Left ventricle myocardium inferior (tissue), 1 donor: ENCODE measurements at places on chromosomes 12 and 14.

DNA sequence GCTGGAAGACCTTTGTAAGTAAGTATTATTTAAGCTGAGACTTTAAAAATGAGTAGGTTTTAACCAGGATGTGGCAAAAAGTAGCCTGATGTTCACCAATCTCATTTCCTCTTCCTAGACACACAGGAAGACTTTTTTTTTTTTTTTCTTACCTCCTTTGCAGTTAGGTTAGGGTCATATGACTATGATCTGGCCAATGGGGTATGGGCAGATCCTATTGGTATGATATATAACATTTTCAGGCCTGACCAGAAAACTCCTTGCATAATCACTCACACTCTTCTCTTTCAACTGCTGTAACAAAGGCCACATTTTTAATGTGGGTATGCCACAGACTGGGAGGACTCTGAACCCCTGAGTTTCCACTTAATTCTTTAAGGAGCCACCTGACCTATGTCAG is 2.7 kb upstream of the RPS6KA5 start:
- DNase-seq = no peak

- no peak for DNase-seq
Measured at GRCh38 chr12:26205941-26206340, 10.6 kb downstream of the SSPN start.

GRCh38 chr14:92404018-92404417 is 81.1 kb downstream of the SLC24A4 start:
- DNase-seq = no peak

GRCh38 chr12:77685901-77686300 is 144.8 kb upstream of the NAV3 start:
- DNase-seq = no peak

- no peak for DNase-seq
Measured at GRCh38 chr12:129532082-129532481, 371.7 kb downstream of the TMEM132D start.

GRCh38 chr14:41868396-41868795 is 261.7 kb downstream of the LRFN5 start:
- DNase-seq = no peak

GRCh38 chr14:61231810-61232209 is 49.3 kb downstream of the TMEM30B start:
- DNase-seq = no peak

DNA sequence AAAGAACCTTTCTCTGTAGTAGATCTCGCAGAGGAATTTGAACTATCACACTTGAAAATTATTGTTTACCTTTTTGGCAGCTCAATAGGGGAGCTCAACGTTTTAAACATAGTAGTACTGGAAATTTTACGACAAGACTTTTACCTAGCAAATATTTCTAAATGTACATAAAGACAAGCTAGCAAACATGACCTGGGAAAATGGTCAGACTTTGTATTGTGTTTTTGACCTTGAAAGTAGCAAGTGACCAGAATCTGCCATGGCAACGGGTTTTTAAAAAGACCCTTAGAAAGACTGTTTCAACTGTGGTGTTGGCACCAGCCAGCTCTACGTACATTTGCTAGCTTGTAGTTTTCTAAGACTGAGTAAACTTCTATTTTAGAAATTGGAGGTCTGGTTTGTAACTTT is 20.2 kb upstream of the A2M start:
- DNase-seq = no peak

- DNase-seq = no peak
Measured at GRCh38 chr14:70759398-70759797, 49.9 kb downstream of the MAP3K9 start.

GRCh38 chr14:20350282-20350681 is 6.8 kb downstream of the PARP2 start:
- DNase-seq = no peak

- DNase-seq = no peak
Measured at GRCh38 chr12:131222329-131223139, 268.8 kb downstream of the ADGRD1 start.
